ENCODE measurements at places on chromosomes 7 and 10. TPM values are rescaled to one million over a fixed set of nuclear protein-coding genes. Genes with fewer than 3 reads are reported as not detected.

GBX1 gene
- not detected for polyA plus RNA-seq

DNA sequence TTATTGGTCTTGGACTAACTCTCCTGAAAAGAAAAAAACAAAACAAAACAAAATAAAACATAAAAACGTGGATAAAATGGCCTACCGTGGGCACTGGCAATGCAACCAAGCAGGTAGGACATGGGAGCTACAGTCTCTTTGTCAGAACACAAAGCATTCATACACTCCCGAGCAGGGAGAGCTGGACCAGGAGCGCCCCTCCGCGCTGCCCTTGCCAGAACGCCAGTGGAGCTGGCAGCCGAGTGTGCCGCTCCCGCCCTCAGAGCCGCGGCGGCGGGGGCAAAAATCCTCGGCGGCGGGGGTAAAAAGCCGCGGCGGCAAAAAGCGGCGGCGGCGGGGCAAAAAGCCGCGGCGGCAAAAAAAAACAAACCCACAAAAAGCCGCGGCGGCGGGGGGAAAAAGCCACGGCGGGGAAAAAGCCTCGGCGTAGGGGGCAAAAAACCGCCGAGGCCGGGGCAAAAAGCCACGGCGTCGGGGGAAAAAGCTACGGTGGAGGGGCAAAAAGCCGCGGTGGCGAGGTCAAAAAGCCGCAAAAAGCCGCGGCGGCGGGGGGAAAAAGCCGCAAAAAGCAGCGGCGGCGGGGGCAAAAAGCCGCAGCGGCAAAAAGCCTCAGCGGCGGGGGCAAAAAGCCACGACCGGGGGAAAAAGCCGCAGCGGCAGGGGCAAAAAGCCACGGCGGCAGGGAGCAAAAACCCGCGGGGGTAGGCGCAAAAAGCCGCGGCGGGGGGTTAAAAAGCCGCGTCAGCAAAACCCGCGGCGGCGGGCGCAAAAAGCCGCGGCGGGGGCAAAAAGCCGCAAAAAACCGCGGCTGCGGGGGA, 418.1 kb downstream of the ZNF716 start:
- no peak for DNase-seq

DNA sequence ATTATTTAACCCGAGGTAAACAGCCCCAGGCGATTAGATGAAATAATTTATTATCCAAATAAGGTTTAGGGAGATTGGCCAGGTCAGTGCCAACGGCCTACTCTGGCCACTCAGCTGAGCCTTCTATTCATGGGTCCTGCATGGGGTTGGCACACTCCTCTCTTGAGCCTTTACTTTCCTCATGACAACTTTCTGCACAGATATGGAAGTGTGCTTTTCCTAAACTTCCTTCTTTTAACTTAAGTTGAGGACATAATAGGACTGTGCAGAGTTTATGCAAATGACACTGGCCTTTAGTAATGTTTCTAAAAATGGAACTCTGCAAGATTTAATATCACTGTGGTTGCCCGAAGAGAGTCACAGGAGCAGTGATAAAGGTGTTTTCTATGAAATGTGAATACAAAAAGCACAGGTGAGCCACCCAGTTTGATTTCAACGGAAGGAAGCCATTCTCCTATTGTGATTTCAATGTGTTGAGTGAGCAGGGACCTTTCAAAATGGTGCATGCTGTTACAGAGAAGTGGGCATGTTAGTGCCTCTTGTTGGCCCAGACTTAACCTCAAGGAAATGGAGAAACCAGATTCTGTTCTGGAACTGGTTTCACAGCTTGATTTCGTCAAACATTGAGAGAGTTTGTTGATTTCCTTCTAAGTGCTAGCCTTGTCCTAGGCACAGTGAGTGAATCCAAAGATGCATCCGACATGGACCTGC, 55.7 kb downstream of the LYZL2 start:
- no peak for DNase-seq

PIK3AP1 gene
- polyA plus RNA-seq, result 0.16 TPM

DNA sequence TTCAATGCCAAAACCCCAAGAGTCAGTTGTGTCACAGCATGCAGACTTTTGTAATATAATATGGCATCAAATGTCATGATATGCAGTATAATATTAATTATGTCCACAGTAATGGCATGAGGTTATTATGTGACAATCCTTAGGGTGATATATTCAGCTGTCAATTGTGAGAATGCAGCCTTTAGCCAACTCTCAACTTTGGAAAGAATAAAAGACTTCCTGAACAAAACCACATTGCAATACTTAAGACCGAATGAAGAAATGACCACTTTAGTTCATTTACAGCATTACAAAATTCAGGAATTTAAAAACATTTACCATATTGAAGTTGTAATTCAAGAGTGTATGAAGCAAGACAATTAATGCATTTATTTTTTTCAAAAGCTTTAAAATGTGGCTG, 45.4 kb downstream of the CPVL start:
- DNase-seq, result no peak

NME8 gene
- polyA plus RNA-seq, result not detected

GRCh38 chr7:107014387-107015023, 30.0 kb upstream of the PRKAR2B start:
- no peak for DNase-seq

GRCh38 chr10:100986623-100986951, 710 bp downstream of the MRPL43 start:
- no peak for DNase-seq

OR13A1 gene
- not detected for polyA plus RNA-seq

DNA sequence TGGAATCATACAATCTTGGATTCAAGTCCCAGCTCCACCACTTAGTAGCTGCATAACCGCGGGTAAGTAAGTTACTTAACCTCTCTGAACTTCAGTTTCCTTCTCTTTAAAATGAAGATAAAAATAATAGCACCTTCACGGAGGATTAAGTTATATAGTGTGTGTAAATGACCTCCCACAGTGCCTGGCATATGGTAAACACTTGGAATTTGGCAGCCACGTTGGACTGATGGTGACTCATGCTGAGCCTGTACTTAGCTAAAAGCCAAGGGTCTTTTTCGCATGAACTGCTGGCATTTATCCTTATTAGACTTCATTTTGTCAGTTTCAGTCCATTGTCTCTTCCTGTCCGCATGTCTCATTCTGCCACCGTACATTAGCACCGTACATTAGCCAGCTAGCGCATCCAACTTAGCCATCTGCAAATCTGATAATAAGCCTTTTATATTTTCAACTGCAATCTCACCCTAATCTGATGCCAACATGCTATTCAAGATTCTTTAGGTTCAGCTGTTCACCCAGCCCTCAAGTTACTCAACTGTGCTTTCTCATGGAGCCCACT, 11.2 kb downstream of the SLC13A4 start:
- DNase-seq, result peak; percentile 42

DNA sequence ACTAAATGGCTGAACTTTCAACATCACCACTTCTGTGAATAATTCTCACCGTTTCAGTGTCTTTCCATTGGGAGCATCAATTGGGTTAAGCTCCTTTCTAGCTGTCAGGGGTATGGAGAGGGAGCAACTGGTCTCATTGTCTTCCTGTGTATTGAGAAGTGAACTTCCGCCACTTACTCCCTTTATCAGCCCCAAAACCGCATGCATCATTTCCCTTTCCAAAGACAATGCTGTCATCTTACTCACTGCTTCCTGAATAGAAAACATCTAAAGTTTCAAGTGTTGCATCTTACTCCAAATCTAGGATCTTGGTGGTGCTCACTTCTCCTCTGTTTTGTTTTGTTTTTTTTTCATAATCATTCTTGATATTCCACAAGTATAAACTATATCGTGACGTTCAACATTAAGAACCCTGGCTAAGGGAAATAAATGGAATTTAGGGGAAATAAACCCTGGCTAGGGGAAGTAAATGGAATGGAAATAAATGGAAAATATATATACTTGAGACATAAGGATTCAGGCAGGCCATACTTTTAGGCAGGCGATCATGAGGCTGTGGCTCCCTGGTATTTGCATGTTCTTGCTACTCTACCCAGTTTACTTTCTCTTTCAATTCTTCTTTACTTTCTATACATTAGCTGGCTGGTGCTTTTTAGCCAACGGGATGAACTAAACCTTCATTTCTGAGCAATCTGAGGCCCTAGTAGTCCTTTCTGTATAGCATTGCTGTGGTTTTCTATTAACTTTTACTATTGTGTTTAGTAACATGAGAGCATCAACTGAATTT, 371.9 kb downstream of the BMPER start:
- DNase-seq, result no peak

CPXM2 gene
- polyA plus RNA-seq, result not detected

DNA sequence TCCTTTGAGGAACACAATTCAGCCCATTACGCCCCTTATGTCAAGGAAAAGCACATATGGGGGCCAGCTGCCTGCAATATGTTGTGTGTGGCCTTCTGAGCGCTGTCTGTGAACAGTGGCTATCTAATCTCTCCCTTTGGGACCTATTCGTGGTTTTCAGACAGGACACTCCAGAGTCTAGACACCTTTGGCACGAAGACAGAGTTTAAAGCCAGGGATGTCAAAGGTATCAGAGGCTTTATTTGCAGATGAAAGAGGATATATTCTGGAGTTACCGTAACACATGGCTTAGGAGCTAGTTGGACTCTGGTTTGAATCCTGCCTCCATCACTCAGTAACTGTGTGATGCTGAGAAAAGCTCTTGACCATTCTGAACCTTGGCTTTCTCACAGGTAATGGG, 14.8 kb upstream of the EEPD1 start:
- no peak for DNase-seq

CALHM1 gene
- not detected for polyA plus RNA-seq

DNA sequence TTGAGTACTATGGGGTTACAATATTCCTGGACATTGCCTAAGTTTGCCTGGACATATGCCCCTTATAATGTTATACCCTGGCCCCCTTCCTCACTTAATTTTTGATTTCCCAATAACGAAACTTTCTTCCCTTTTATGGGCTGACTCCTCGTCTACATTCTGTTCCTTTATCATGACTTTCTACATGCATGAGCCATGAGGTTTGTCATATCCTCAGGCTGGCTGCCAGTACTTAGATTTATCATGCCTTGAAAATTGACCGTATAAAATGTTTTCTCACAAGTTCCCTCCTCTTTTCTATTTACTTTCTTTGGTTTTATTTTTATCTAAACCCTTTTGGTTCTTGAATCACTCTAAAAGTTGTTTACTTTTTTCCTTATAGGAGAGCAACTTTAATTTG, 4.7 kb downstream of the DNAH11 start:
- no peak for DNase-seq

DNA sequence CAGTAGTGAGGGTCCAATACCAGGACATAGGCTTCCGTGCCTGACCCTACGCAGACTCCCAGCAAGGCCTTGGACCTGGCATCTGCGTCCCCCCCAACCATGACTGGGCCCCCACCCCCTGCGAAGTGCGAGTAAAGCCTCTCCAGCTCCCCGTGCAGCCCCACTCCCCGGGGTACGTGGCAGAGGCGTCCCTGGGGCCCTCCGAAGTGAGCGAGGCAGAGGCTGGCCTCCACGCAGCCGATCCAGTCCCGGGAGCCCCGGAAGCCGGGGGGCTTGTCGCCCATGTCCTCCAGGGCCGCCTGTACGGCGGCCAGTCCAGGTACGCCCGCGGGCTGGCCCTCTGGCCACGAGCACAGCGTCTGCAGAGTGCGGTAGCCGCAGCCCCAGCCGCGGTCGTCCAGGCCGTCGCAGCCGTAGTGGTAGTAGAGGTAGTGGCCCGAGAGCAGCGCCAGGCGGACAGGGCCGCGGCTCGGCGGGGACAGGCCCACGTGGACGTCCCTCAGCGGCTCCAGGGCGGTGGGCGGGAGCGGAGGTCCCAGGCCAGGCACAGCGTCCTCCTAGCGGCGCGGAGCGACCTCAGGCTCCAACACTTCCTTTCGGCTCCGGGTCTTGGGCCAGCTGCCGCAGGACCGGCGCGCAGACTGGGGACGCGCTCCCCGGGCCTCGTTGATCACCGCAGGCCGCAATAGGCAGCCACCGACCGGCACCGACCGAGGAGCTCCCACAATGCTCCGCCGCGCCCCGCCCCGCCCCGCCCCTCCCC, at the start of gene UFSP1:
Gene UFSP1 (minus strand): TSS at position 728 of the 763 bp plus-strand sequence. CDS start 444 bp downstream, at position 284.
- no peak for DNase-seq

TACR2 gene
- not detected for polyA plus RNA-seq

TWIST1 gene
- polyA plus RNA-seq, result 19.4 TPM

GRCh38 chr7:2920956-2921652, 77.0 kb upstream of the GNA12 start:
- DNase-seq, result no peak

CHAT gene
- not detected for polyA plus RNA-seq

All from AG04450 (cell line).